SIG-M5 (cell line): ENCODE measurements at places on chromosomes 12 and 14.

DNA sequence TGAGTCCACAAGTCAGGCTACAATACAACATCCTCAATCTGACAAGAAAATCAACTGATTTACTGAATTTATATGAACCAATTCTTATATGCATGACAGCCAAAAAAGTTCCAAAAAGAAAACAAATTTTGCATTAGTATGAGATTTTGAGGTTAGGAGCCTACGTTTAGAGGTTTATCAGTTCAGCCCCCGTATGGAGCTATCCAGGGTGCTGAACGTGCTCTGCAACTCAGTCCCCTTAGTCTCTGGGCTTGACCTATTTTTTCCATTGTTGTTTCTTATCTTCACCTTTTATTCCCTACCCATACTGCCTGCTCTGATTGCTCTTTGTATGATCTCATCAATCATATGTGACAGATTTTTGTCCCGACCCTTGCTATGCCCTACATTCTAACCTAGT is 693.0 kb downstream of the NRXN3 start:
- no peak for DNase-seq

DNA sequence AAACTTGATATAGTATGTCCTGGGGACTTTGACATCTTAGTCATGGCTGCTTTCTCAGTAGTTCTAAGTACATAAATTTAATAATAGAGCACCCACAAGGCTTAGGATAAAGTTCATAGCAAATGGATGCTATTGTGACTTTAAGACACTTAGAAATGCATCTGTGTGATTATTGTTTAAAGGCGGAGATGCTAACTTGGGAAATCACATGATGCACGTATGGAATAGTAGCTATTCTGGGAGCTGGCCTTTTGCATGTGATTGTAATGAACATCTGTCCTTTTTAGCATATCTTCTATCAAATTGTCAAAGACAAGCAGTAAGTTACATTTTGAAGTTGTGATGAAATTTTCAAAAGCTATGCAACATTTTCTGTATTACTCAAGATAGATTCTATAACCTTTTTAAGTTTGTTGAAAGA is 46.7 kb upstream of the ATP2A2 start:
- DNase-seq: no peak

DNA sequence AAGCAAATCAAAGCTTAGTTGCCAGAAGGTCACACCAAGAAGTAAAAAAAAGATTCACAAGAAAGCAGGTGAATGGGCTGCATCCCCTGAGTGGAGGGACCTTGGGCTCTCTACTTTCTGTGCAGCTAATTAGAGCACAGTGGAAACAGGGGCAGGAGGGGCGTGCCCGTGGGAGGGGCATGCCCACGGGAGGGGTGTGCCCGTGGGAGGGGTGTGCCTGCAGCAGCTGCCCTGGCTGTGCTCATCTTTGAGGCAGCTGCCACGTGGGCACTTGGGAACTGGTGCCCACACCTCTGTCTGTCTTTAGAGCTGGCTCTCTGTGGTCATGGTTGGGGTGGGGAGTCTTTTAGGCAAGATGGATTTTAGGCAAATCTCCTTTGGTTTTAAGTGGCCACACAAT is 60.0 kb downstream of the EML1 start:
- DNase-seq: no peak

- no peak for DNase-seq
Measured at GRCh38 chr12:1540690-1541089, 53.7 kb downstream of the FBXL14 start.

GRCh38 chr12:119715268-119715620 is 47.3 kb downstream of the PRKAB1 start:
- DNase-seq: no peak

DNA sequence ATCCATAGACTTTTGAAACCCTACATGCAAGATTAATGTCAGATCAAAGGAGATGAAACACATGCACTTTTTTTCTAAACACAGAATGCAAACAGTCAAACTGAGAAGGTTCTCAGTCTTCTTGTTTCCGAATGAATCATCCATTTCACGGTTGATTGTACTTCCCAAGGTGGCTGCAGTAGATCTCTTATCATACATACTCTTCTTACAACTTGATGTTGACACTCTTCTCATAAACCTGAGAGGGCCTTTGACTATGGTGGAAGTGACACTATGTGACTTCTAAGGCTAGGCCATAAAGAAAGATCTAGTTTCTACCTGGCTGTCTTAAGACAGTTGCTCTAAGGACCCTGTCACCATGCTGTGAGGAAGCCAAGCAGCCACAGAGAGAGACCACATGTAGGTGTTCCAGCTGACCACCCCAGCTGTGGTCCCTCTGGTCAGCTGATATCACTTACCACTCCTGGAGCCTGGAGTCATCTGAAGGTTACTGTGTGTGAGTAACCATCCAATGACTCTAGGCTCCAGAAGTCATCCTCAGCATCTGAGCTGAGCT is 67.2 kb upstream of the HMGA2 start:
- DNase-seq: no peak

GRCh38 chr14:94401083-94401482 is 12.7 kb upstream of the SERPINA1 start:
- DNase-seq: no peak

DNA sequence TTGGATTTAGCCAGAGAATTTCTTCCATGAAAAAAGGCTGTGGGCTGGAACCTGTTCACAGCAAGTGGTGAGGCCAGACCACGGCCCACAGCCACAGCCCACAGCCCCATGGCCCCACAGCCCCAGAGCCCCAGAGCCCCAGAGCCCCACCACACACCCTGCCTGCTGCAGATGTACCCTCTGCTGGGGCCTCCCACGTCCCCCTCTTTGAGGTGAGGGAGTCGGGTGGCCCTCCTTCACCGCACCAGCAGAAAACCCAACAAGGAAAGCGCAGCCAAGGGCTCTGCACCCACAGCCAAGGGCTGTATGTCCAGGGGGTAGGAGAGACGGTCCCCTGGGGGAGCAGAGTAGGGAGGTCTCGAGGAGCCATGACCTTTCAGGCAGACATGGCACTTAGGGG is 327.5 kb upstream of the DIO3 start:
- no peak for DNase-seq

DNA sequence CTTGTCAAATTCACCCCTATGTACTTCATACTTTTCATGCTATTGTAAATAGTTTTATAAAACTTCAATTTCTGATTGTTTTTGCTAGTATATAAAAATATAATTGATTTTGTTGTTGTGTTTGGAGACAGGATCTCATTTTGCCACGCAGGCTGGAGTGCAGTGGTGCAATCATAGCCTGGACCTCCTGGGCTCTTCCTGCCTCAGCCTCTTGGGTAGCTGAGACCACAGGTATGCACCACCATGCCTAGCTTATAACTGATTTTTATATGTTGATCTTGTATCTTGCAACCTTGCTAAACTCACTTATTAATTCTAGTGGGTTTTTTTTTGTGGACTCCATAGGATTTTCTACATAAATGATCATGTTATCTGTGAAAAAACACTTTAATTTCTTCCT is 23.5 kb downstream of the ATP5MC2 start:
- DNase-seq: no peak
